ENCODE measurements at places on chromosomes 6 and 20. TPM values are rescaled to one million over a fixed set of nuclear protein-coding genes. Genes with fewer than 3 reads are reported as not detected.

DNA sequence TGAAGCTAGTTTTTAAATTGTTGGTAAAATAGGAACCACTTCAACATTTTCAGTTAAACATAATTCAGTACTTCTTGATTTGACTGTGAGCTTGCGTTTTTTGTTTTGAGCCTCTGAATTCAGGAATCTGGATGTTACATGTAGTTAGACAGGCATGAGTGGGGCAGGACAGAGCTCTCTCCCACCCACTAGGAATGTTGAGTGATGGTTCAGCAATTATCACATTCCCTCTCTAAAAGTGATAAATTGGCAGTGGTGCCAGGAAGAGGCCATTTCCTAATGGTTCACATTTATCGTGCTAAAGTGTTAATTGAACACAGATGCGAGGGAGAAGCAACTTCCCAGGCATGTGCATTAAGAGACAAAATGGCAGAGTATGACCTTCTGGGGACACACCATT, 465.5 kb upstream of the HTR1E start:
- DNase-seq, result no peak

- no peak for DNase-seq
Measured at GRCh38 chr6:30075790-30076732, 492 bp upstream of the RNF39 start.

DNA sequence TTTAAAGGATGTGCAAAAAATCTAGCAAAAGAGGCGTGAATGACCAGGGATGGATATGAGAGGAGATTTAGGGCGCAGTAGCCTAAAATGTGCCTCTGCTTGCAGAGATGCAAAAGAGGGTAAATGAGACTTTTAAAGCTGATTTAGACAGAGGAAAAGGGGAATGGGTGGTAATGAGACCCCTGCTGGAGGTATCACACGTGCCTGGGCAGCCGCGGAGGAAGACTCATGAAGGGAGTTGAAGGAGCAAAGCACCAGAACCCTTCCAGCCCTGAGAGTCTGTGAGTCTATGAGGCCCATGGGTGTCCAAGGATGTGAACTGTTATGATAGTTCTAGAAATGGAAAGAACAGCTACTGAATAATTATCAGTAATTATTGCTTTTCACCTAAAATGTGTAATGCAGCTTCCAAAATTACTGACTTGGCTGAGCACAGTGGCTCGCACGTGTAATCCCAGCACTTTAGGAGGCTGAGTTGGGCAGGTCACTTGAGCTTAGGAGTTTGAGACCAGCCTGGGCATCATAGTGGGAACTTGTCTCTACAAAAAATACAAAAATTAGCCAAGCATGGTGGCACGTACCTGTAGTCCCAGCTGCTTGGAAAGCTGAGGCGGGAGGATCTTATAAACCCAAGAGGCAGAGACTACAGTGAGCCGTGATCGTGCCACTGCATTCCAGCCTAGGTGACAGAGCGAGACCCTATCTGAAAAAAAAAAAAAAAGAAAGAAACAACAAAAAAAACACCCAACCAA, 38.2 kb upstream of the TIAM2 start:
- no peak for DNase-seq

DNA sequence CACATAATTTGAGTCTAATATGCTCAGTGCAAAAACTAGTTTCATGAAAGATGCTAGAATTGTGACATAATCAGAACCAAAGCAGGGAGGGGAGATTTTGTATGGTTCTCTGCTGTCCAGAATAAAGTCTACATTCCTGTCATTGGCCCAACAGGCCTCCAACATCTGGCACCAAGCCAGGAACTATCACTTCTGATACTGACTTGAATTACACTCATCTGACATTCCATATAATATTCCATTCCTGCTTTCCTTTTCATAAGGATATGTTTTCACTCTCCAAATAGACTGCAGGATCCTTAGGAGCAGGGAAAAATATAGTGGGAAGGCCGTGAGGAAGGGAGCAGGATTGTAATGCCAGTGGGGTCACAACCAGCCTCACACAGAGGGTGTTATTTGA, 84.6 kb upstream of the BTN3A2 start:
- no peak for DNase-seq

GRCh38 chr6:41732591-41733359, 2.6 kb downstream of the TFEB start:
- no peak for DNase-seq

GRCh38 chr20:62843656-62844055, 18.0 kb downstream of the TCFL5 start:
- no peak for DNase-seq

The KHDC1L gene
- not detected for total RNA-seq

The OOEP gene
- total RNA-seq, result not detected

- DNase-seq, result peak; percentile 85
Measured at GRCh38 chr20:17835240-17835933, 133.2 kb downstream of the SNX5 start.

The PGBD1 gene
- total RNA-seq, result 4.6 TPM

DNA sequence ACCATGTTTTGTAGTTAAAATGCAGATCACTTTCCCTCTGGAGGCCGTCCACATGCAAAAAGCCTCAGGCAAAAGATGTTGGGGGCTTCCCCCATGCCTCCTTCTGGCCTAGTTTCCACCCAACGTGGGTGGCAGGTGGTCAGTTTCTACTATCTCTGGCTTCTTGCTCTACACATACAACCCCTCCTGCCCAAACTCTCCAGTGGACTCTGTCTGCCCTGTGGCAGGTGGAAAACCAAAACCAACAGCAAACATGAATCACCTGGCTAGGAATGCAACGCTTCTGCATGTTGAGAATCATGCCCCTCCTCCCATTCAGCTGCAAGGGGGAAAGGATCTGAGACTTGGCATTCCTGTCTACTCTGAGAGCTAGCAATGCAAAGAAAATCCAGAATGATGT, 94.8 kb downstream of the MBOAT1 start:
- DNase-seq, result no peak

The TBXT gene
- not detected for total RNA-seq

GRCh38 chr20:23367770-23368169, 5.8 kb downstream of the GZF1 start:
- no peak for DNase-seq

GRCh38 chr6:74798302-74798701, 407.6 kb downstream of the COL12A1 start:
- DNase-seq, result no peak

The FAM83D gene
- 73.9 TPM for total RNA-seq

The ZBTB12 gene
- total RNA-seq, result 0.67 TPM
